Retina (tissue), 1 donor: ENCODE measurements at places on chromosomes 3 and 15.

DNA sequence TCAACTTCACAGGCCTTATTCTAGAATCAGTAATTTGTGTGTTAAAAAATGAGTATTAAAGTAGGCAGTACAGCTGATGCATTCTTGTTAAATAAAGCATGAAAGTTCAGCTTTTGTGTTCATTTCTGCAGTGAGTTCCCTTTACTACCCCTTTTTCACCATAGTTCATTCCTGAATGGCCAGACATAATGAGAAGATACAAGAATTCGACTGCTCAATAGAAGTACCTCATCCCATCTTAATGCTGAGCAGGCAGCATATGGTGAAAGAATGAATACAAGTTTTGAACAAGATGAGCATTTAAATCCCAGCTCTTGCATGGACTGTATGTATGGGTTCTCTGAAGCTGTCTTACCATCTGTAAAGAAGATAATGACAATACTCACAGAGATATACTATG lies 647.6 kb upstream of the TGFBR2 start:
- DNase-seq = no peak

DNA sequence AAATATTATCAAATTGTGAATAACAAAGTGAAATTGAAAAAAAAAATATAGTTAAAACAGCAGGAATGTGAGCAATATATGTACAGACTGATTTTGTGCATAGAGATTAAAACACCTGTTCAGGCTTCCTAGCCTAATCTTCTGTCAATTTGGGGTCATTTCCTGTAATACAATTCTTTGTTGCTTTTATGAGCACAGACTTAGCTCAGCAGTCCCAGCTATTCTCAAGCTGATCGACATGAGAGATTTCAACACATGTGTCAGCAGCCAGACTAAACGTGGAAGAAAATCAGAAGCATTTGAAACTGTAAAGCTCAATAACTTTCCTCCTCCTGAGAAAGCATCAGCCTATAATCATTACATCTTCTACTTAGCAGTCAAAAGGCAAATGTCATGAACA lies 1.6 kb upstream of the FHIT start:
- no peak for DNase-seq

GRCh38 chr3:119311081-119311925 lies 17.1 kb downstream of the ARHGAP31 start:
- no peak for DNase-seq

DNA sequence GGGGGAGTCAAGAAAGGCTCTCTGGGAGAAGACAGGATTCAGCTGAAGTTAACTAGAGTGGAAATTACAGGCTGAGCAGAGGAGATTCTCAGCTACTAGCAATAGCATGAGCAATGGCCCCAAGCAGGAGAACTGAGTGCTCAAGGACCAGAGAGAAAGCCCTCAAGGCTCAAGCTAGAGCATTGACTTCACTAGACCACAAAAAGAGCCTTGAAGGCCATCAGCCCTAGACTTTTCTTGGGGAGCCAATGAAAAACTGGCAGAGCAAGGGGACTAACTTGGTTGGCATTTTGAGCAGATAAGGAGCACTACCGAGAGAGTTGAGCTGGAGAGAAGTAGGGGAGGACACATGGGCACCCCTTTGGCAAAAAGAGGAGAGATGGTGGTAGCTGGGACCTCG lies 277.6 kb downstream of the FEZF2 start:
- no peak for DNase-seq

- no peak for DNase-seq
These were observed 344.7 kb upstream of the TPRG1 start for GRCh38 chr3:188827103-188827502.
